Esophagus muscularis mucosa (tissue), 4 donors: ENCODE measurements at places on chromosomes 13 and 19. TPM values are rescaled to one million over a fixed set of nuclear protein-coding genes. Genes with fewer than 3 reads are reported as not detected.

DNA sequence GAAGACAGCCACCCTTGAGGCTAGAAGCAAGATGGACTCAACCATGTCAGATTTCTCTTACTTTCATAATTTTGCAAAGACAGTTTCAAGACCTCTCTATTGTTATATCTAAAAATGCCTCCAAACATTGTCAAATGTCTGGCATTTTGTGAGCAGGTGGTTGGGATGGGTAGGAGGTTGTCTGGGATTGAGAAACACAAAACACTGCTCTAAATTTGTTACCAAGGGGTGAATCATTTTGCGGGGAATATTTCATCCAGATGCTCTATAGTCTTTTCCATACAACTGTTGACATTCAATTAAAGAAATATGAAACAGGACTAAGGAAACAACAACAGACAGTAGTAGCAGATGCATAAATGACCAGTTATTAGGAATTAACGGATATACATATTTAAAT is 208.2 kb downstream of the ITGBL1 start:
- no peaks in the 10 kb centered on the region for H3K27me3 ChIP-seq
- H3K36me3 ChIP-seq: no peaks in the 10 kb centered on the region
- DNase-seq: no peak

CYP2A6 gene
- not detected for total RNA-seq

CAPN12 gene
- 1.5 TPM for total RNA-seq

DNA sequence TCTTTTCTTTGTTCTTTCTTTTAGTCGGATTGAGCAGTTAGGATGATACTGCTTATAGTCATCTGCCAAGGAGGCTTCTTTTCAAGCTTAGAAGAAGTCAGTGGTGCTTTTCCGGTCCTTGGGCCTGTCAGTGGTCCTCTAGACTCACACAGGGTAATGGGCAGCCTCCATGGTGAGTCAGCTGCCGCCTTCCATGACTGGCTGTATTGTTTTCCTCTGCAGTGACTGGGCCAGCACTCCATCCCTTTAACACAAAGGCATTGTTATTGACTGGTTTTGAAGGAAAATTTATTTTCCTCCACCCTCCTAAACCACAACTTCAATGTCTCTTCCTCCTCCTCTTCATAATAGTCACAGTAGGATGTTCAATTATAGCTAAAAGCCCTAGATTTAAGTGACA is 47.1 kb upstream of the CNMD start:
- no peaks in the 10 kb centered on the region for H3K27me3 ChIP-seq
- H3K4me1 ChIP-seq: no peaks in the 10 kb centered on the region
- H3K4me3 ChIP-seq: no peak overlapping the region
- no peak for DNase-seq

GRCh38 chr13:43924549-43925245 is 45.0 kb downstream of the LACC1 start:
- no peaks in the 10 kb centered on the region for H3K4me1 ChIP-seq
- no peak overlapping the region for H3K4me3 ChIP-seq
- H3K36me3 ChIP-seq: no peaks in the 10 kb centered on the region
- no peak for DNase-seq
- no peaks in the 10 kb centered on the region for H3K27me3 ChIP-seq
